Suppressor macrophage treated with lipopolysaccharide for 1 hour (primary cell): ENCODE measurements at places on chromosomes 4 and X.

GRCh38 chr4:1207603-1208265 is 35.4 kb upstream of the SPON2 start:
- no peak for DNase-seq

DNA sequence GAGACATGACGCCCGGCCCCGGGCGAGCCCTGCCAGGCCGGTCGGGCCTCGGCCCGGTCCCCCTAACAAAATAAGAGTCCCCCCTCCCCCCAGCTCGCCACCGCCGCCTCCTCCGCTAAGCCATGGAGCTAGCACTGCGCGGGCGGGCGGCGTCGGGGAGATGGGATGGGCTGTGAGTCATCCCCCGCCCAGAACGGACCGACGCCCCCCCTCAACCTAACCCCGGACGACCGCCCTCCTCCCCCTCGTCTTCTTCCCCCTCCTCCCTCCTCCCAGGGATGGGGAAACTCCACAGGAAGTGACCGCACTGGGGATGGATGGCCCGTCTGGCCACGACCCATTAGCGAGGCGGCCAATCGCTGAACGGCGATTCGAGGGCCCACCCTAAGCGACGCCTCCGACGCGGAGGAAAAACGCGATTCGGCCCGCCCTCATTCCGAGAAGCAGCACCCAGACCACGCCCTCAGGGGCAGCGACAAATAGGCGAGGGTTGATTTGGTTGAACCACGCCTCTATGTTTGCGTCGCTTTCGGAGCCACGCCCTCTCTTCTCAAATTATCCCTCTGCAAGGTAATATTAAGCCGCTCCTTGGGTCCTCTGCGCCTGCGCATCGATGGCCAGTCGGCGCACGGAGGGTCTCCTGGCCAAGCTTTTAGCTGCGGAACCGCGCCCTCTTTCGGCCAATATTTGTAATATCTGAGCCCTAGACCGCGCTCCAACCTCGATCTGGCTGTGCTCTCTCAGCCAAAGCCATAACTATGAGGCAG is at the start of gene TFE3:
Gene TFE3, minus strand, starts transcription at position 138 of the 767 bp plus-strand sequence. Its CDS starts 131 bp downstream, at position 7.
- peak; percentile 96 for DNase-seq

- no peak for DNase-seq
Measured at GRCh38 chr4:119068529-119068962, 67.1 kb upstream of the MYOZ2 start.

DNA sequence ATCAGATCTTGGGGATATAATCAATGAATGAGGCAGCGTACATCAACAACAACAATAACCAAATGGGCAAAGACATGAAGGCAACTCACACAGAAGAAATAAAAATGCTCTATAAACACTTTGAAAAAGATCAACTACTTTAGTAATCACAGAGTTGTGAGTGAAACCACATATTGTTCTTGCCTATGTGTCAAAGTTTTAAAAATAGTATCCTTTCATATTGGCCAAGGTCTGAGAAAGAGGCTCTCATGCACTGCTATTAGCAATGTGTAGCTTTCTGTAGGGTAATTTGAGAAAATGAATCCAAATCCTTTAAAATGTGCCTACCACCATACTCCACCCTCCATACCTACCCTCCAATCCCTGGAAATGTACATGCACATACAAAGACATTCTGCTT is 25.0 kb downstream of the COQ2 start:
- no peak for DNase-seq

- DNase-seq, result peak; percentile 91
Measured at GRCh38 chr4:40553995-40554394, 75.7 kb downstream of the RBM47 start.

DNA sequence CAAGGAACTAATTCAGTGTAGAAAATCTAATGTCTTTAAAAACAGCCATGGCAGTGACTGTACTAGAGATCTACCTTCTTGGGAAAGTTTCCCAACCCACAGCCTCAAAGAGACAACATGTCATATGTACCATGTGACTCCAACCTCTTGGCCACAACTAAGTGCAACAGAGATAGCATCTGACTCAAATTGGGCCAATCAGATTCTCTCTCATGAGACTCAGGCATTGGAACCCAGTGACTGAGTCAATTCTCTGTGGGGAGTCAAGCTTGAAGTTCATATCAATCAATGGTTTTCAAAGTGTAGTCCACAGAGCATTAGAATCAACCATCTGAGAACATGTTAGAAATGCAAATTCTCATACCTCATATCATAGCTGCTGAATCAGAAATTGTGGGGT is 123.3 kb downstream of the MBNL3 start:
- no peak for DNase-seq

GRCh38 chr4:48195853-48196252 is 61.8 kb upstream of the TXK start:
- no peak for DNase-seq

- no peak for DNase-seq
Measured at GRCh38 chrX:148715361-148715760, 214.9 kb downstream of the AFF2 start.

DNA sequence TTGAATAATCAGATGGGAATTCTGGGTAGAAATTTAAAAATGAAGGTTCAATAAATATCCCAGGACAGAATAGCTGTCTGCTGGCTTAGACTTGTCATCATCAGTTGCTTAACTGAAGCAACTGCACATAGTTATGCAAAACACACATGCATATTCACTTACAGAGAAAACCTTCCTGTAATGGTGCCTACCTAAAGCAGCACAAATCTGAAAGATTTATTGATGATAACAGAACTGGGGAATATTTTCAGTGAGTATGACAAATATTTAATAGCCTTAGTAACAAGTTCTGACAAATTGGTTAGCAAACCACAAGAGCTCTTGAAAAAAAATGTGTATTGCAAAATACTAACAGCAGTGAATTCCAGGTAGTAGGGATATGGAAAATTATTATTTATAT is 606.8 kb upstream of the BOD1L1 start:
- no peak for DNase-seq

DNA sequence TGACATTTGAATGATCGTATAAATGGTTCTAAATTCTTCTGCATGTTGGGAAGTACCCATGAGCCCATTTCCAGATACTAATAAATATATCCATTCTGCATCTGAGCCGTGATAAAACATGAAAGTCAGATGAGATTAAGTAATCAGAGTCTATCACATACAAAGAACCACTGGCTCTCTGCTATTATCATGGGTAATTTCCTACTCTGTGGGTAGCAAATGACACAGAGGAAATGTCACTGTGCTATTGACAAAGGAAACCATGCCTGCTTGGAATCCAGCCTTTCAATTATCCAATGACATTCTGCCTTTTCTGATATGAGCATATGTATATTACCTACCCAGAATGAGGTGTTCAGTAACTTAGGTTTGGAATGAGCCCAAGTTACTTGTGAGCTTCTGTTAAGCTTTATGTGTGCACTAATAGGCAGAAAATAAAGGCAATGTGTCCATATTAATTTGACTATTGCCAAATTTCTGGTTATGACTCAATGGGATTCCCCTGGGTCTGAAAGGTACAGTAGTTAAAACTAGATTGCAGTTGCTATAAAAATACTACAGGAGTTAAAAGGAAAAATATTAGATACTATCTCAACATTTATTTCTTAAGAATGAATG is 238.7 kb upstream of the KCNIP4 start:
- no peak for DNase-seq
